ENCODE measurements at places on chromosomes 5 and 9. TPM values are rescaled to one million over a fixed set of nuclear protein-coding genes. Genes with fewer than 3 reads are reported as not detected.

The CAVIN4 gene
- not detected for polyA plus RNA-seq

DNA sequence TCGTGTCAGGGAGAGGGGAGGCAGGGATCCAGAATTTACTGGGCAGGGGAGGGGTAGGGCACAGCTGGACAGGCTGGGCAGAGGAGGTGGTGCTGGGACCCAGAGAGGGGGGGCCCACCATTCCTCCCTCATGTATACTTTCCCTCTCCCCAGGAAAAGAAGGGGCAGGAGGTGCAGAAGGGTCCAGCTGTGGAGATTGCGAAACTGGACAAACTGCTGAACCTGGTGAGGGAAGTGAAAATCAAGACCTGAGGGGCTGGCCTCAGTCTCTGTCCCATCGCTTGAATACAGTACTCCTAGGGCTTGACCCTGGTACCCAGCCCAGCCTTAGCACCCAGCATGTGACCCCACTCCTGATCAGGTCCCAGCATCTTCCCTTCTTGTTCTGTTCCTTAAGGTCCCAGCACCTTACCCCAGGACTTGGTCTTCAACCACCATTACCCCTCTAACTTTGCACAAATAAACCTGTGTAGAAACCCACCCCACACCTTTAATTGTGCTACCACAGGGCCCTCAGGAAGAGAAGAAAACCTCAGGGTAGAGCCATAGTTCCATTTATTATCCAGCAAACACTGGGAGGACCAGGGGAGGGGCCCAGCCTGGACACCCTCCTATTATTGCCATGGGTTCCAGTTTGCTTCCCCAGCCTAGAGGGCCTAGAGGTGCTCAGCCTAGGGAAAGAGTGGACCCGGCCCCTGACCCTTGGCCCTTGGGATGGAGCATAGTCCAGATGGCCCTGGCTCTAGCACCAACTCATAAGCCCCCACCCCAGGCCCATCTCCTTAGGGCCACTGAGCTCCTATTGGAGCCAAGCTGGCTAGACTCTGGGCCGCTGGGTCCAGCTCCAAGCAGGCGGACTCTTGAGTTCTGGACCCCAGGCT lies 2.0 kb downstream of the ENHO start:
- no peak overlapping the region for H3K27ac ChIP-seq
- H3K4me3 ChIP-seq: no peak overlapping the region
- no peaks in the 10 kb centered on the region for H3K4me1 ChIP-seq

DNA sequence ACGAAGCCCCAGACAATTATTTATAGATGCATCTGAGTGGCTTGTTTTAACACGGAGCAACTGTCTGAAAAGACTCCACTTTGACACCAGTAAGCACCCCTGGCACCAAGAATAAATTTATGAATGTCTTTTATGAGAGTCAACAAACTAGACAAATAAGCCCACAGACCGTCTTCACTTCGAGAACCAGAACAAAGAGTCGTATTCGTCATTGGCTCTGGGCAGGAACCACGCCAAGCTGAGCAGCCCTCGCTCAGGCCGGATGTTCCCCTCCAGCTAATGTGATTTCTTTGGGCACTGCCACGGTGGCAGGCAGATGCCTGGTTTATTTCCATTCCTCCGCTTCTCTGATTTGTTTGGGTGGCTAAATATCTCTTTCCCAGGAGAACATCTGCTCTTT lies 91.9 kb upstream of the STC2 start:
- no peaks in the 10 kb centered on the region for H3K27me3 ChIP-seq
- H3K4me1 ChIP-seq: no peaks in the 10 kb centered on the region
- no peak overlapping the region for H3K27ac ChIP-seq

The SPARC gene
- polyA plus RNA-seq: 154 TPM

- H3K27ac ChIP-seq: no peak overlapping the region
- DNase-seq: no peak
- H3K4me1 ChIP-seq: no peaks in the 10 kb centered on the region
- H3K4me3 ChIP-seq: no peak overlapping the region
- no peaks in the 10 kb centered on the region for H3K36me3 ChIP-seq
Observed at GRCh38 chr9:77554586-77555105, 93.5 kb downstream of the GNA14 start.

The CARD6 gene
- polyA plus RNA-seq: 0.33 TPM

DNA sequence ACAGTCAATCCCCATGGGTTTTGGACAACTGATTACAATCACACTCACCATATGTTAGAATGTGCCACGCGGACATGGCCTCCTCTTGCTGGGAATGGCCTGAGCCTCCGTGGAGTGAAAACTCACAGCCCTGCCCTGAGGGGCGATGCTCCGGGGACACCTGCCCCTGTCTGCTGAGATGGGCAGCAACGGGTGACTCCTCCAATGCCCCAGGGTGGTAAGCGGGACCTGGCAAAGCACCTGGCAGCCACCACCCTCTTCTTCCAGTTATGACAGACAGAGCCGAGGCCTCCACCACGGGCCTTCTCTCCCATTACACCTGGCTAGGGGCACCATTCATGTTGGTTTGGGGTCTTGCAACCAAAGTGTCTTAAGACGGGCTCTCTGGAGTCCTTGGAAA lies 94.9 kb upstream of the COL5A1 start:
- H3K4me1 ChIP-seq: no peaks in the 10 kb centered on the region
- H3K4me3 ChIP-seq: no peak overlapping the region
- no peaks in the 10 kb centered on the region for H3K27me3 ChIP-seq

The PCSK1 gene
- not detected for polyA plus RNA-seq

The TAF11L10 gene
- polyA plus RNA-seq: not detected

The IGIP gene
- 0.70 TPM for polyA plus RNA-seq

The CDC20B gene
- not detected for polyA plus RNA-seq

DNA sequence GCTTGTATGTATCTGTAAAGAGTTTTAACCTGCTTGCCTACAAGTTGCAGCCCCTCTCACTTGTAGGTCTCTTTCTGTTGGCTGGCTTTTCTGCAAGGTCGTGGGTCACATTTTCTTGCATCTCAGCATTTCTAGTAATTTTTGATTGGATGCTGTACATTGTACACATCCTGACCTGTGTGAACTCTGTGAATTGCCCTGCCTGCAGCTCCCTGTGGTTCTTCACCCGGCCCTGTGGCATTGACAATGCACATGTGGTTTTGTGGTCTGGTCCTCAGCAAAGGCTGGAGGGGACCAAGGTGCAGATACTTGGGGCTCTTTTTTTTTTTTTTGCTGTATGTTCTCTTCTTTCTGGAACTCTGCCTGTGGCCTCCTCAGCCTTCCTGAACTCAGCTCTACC lies 53.6 kb downstream of the WNK2 start:
- H3K4me3 ChIP-seq: no peak overlapping the region
- H3K27me3 ChIP-seq: no peaks in the 10 kb centered on the region
- no peak for DNase-seq
- no peaks in the 10 kb centered on the region for H3K36me3 ChIP-seq
- H3K27ac ChIP-seq: no peak overlapping the region

The FBP1 gene
- not detected for polyA plus RNA-seq

GRCh38 chr9:105816981-105817380 lies 122.6 kb downstream of the TMEM38B start:
- H3K36me3 ChIP-seq: no peaks in the 10 kb centered on the region
- DNase-seq: no peak
- no peaks in the 10 kb centered on the region for H3K4me1 ChIP-seq
- no peaks in the 10 kb centered on the region for H3K27me3 ChIP-seq

- H3K27me3 ChIP-seq: no peaks in the 10 kb centered on the region
- H3K4me1 ChIP-seq: no peaks in the 10 kb centered on the region
- H3K4me3 ChIP-seq: no peak overlapping the region
- DNase-seq: no peak
- no peaks in the 10 kb centered on the region for H3K36me3 ChIP-seq
- no peak overlapping the region for H3K27ac ChIP-seq
Observed at GRCh38 chr5:149887622-149888183, 56.9 kb downstream of the PDE6A start.

- no peaks in the 10 kb centered on the region for H3K27me3 ChIP-seq
- H3K36me3 ChIP-seq: no peaks in the 10 kb centered on the region
- H3K27ac ChIP-seq: no peak overlapping the region
- H3K4me3 ChIP-seq: no peak overlapping the region
- no peaks in the 10 kb centered on the region for H3K4me1 ChIP-seq
- no peak for DNase-seq
Observed at GRCh38 chr5:128665747-128666355, 127.8 kb upstream of the FBN2 start.

GRCh38 chr9:91942201-91942600 lies 7.8 kb downstream of the ROR2 start:
- H3K27ac ChIP-seq: no peak overlapping the region
- no peaks in the 10 kb centered on the region for H3K27me3 ChIP-seq
- no peak for DNase-seq
- H3K4me3 ChIP-seq: no peak overlapping the region
- no peaks in the 10 kb centered on the region for H3K36me3 ChIP-seq

DNA sequence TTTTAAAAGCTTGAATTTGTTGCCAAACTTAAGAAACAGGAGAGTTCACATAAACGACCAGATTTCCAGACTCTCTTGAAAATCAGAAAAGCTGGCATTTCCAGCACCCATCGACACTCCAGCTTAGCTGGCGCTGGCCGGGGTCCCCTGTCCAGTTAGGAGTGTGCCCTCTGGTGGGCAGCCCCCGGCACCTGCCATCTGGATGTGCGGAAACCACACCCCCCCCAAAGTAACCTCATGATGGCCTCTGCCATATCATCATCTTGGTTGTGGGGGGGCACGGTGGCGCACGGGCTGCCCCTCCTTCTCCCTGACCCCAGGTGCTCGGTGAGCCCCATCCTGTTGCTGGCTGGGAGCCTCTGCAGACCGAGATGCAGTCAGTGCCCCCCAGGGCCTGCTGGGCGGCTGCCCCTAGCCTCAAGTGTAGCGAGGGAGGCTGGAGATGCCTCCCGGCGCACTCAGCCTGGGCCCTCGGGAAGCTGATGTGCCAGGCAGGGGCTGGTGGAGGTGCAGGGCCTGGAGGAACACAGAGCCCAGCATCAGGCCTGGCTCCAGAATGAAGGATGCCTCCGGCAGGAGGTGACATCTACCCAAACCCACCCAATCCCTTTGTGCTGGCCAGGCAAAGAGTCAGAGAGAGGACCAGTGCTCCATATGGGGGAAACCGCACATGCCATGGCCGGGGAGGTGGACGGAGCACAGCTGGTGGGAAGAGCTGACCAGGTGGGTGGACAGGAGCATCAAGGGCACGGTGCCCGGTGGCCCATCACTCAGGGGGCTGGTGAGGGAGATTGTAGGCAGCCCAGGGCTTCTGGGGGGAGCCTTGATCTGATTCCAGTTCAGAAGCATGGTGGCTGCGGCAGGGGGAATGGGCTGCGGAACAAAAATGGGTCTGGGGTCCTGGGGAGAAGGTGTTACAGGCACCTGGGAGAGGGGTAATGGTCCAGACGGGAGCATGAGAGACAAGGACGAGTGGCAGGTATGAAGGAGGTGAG lies 70.6 kb downstream of the ADAMTS2 start:
- no peaks in the 10 kb centered on the region for H3K4me1 ChIP-seq
- no peak overlapping the region for H3K4me3 ChIP-seq
- no peaks in the 10 kb centered on the region for H3K27me3 ChIP-seq
- no peak overlapping the region for H3K27ac ChIP-seq

DNA sequence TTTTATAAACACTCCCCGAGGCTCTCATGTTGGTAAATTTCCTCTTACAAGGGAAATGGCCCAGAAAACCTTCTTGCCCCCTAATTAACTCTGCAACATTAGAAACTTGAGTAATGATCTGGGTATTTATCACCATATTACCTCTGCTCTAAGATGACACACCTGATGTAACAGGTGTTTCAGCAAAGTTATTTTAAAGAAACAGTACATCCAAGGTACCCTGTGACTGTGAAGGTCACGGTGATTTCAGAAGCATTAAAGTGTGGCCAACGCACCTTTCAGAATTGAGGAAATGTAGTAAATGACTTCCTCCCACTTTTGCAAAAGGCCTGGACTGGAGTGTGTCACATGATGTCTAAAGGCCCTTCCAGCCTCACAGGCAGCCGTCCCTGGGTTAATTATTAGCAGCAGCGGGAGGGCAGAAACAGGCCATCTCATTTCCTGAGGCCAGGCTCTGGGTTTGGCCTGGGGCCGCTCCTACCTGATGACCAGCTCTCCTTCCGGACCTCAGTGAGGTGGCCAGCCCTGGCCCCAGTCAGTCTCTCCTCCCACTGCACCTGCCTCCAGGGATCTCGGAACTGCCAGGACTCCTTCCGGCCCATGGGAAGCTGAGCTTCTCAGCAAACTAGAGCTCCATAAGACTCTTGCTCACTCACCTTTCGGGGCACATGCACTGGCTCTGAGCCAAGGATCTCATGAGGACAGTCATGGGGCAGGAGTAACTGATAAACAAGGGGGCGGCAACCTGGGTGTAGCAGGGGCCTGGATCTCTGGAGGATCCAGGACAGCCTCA lies 20.7 kb downstream of the PTPN3 start:
- H3K27ac ChIP-seq: no peak overlapping the region
- H3K4me3 ChIP-seq: no peak overlapping the region
- no peaks in the 10 kb centered on the region for H3K36me3 ChIP-seq

DNA sequence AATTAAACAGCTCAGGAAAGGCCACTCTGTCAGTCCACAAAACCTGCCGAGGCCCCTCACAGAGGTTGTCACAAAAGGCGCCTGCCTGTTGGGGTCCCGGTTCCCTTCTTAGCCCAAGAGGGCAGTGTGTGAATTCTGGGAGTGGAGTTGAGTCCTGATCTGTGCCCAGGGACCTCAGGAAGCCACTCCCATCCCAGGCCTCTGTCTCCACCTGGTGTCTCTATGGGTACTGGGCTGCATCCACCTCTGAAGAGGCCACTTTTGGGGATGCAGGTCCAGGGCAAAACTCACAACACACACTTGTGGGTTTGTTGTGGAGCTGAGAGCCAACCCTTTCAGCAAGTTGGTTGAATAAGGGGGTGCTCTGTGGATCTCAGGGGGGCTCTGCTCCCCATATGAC lies 74.3 kb upstream of the STXBP1 start:
- DNase-seq: no peak
- no peaks in the 10 kb centered on the region for H3K27me3 ChIP-seq
- H3K36me3 ChIP-seq: no peaks in the 10 kb centered on the region
- no peak overlapping the region for H3K4me3 ChIP-seq
- H3K4me1 ChIP-seq: no peaks in the 10 kb centered on the region
- no peak overlapping the region for H3K27ac ChIP-seq

DNA sequence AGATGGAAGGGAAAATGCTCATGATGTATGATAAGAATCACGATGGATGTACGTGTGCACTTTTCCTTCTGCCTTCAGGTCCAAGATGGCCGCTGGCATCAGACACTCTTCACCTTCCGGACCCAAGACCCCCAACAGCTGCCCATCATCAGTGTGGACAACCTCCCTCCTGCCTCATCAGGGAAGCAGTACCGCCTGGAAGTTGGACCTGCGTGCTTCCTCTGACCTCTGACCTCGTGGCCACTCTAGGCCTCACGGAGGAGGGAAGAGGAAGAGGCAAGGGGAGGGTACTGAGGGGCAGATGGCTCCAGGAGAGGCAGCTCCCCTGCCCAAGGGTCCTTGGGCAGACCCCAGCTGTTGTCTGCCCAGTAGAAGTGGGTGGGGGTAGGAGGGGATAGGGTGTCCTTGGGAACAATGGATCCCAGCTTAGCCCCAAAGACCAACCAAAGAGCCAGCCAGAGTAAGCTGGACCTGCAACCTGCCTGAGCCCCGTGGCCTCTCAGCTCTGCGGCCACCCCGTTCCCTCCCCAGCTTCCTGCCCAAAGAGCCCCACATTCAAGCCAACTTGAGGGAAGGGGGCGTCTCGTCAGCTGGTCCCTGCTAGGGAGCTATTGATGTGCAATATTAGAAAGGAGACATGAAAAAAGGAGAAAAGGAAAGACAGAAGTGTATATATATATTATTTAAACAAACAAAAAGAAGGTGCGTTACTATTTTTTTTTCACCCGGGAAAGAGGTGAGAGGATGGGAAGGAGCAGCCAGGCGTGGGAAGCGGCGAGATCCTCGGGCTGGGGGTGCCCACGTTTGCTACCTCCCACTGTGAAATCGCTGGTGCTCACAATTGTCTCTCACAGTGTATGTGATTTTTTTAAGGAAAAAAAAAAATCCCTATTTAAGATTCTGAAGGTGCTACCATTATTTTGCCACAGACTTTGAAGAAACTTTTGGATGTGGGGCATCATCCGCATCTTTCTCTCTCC lies 12.1 kb upstream of the ORM1 start:
- no peaks in the 10 kb centered on the region for H3K27me3 ChIP-seq
- H3K4me1 ChIP-seq: no peaks in the 10 kb centered on the region

Data from GM12878 (cell line).